ENCODE measurements at places on chromosomes 13 and 19.

DNA sequence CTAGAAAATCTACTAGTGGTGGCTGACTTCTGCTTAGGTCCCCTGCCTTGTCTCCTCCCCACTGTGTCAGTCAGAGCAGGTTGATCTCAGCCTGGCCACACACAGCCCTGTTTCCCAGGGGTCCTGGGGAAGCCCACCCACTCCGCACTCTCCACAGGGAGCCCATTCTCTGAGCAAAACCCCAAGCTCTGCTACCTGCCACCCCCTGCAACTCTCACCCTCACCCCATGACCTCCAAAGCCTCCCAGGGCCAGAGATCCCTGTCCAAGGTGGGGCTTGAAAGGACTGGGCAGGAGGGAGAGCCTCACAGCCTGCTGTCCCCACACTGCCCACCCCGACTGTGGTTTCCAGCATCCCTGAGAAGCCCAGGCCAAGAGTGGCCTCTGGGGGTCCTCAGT lies 58.8 kb upstream of the ZNF536 start:
- no peak for DNase-seq

- DNase-seq = no peak
Observed at GRCh38 chr13:57633141-57633949, 1.8 kb downstream of the PCDH17 start.

GRCh38 chr19:14772467-14772866 lies 5.9 kb downstream of the ADGRE2 start:
- no peak for DNase-seq

GRCh38 chr19:29211562-29212355 lies 1.2 kb downstream of the UQCRFS1 start:
- DNase-seq = no peak

- no peak for DNase-seq
Observed at GRCh38 chr13:42970824-42971690, 21.0 kb downstream of the EPSTI1 start.

GRCh38 chr19:7426986-7427385 lies 61.8 kb downstream of the PEX11G start:
- DNase-seq = no peak

DNA sequence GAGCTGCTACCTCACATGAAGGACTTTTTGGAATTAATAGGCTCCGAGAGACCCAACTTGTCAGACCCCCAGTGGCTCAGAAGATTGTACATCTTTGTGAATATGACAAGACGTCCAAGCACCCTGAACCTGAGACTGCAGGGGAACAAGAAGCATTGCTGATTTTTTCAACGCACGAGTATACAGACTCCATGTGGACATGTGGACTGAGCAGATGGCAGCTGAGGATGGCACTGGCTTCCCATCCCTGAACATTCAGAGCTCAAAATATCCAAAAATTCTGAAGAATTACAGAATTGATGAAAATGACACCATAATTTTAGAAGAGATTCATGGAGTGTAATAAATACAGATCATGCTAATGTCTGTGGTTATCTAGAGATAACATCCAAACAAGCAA lies 254.1 kb downstream of the MZT1 start:
- no peak for DNase-seq

GRCh38 chr19:1861599-1862031 lies 1.8 kb downstream of the KLF16 start:
- no peak for DNase-seq

DNA sequence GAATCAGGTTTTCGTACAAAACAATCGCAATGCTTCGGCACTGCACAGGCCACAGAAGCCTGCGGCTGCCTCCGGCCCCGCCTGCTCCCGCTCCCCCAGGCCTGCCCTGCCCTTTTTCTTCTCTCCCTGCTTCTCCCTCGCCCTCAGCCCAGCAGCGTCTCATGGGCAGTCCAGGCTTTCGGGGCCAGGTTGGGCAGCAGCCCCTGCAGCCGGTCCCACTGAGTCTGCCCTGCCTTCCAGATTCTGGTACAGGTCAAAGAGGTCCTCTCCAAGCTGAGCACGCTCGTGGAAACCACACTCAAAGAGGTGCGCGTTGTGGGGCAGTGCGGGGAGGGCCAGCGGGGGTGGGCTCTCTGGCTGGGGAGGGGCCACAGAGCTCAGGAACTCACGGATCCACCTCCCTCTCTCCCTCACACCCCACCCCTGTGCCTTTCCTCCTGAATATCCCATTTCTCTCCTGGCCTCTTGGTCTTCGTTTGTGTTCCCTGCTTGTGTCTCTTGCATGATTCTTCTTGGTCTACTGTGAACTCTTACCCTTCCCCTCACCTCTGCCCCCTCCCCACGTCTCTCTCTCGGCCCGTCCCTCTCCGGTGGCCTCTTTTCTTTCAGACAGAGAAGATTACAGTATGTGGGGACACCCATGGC lies 30.1 kb downstream of the CCDC8 start:
- no peak for DNase-seq

DNA sequence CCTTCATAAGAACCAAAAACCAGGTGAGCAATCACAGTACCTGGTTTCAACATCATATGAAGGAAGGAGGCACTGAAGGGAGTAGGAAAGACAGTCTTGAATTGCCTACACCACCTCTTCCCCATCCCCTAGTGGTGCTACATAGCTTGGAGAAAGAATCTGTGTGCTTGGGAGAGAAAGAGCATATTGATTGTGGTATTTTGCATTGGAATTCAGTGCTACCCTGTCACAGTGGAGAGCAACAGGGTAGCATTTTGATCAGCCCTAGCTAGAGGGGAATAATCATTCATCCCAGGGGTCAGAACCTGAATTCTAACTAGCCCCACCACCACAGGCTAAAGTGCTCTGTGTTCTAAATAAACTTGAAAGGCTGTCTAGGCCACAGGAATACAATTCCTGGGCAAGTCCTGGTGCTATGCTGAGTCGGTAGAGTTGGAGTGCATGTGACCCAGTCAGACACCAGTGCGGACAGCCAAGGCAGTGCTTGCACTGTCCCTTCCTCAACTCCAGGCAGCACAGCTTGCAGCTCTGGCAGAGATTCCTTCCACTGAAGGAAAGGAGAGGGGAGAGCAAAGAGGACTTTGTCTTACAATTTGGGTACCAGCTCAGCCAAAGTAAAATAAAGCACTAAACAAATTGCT lies 158.7 kb downstream of the VWA8 start:
- DNase-seq = no peak

GRCh38 chr19:33193865-33194362 lies at the start of gene LRP3:
Gene LRP3 (plus strand): TSS chr19:33194330. CDS start chr19:33194786, 456 bp downstream.
- DNase-seq = peak; percentile 16

DNA sequence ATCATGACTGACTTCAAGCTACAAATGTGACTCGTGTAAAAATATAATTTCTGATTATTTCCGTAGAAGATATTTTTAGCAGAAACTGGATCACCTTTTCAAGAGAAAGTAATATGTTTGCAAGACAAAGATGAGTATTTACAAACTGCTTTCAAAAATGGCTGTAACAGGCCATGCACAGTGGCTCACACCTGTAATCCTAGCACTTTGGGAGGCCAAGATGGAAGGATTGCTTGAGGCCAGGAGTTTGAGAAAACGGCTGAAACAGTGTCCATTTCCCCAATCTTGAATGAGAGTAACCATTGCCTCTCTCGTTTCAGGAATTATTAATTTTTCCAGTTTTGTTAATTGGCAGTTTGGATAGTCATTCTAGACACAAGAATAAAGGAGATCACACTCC lies 3.5 kb upstream of the ZNF175 start:
- DNase-seq = no peak

DNA sequence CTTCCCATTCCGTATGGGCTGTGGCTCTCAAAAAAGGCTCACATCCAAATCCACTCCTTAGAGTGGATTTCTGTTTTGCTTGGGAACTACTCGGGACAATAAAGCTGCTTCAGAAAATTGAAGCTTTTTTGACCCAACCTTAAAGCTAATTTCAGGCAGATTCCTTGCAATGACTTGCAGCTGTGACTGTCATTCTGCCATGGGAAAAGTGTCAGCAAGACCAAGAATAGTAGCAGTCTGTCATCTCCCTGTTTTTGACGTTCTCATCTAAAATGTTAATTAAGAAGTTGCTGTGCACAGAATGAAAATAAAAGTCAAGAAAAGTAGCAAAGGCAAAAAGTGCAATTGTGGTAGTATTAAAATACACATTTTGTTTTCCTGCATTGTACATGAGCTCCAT lies 304.7 kb downstream of the COG6 start:
- no peak for DNase-seq

DNA sequence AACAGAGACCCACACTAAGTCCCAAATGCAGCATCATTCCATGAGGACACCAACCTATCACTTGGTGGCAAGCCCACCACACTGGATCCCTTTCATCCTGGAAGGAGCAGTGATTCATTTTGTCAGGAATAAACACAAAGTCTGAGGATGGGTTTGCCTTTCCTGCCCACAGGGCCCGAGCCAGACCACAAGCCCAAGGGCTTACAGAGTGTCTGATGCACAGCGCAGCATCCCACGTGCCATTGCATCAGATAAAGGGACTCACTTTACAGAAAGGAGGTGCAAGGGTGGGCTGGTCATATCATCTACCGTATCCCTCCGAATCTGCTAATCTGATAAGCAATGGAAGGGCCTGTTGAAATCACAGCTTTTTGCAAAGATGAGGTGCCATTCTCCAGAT lies 12.2 kb upstream of the KCTD15 start:
- DNase-seq = no peak

DNA sequence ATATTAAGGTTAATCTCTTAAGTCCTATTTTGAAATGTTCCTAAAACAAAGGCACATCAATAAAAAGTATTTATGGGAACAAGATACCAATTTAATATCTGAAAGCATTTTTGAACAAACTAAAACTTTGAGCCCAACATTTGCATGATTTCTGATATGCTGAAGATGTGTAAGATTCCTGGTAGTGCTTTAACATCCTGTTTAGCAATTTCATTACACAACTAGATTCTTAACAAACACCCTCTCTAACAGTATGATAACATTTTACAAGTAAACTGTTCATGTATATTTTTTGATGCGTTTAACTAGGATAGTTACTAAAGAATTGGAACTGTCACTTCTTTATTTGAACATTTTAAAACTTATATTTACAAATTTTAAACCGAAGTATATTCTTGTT lies 63.9 kb downstream of the DACH1 start:
- no peak for DNase-seq
